Activated T-helper 2 cell treated with anti-CD3 and anti-CD28 coated beads, Interferon-gamma antibody, Interleukin-2, Interleukin-4, amounts not matched to agents 10 μg/mL and 5 μg/mL and 100 μg/mL, durations not matched to agents 14 hours and 24 hours and 36 hours (primary cell): ENCODE measurements at places on chromosomes 1 and 21. TPM values are rescaled to one million over a fixed set of nuclear protein-coding genes. Genes with fewer than 3 reads are reported as not detected.

DNA sequence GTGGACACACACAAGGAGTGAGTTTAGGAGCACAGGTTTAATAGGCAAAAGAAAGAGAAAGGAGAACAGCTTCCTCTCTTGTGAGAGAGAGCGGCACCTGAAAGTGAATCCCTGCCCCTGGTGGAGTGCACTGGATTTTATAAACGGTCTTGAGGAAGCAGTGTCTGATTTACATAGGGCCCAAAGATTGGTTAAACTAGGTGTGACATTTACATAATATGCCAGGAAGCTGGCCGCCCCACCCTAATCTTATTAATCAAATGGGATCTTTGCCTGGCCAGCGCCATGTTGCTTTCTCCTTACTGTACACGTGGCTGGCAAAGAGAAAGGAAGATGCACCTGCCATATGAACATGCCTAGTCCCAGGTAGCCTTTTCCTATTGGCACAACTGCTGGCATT is 38.7 kb downstream of the CFH start:
- H3K4me1 ChIP-seq, result no peaks in the 10 kb centered on the region
- no peak overlapping the region for H3K4me3 ChIP-seq
- H3K27ac ChIP-seq, result no peak overlapping the region
- no peaks in the 10 kb centered on the region for H3K27me3 ChIP-seq
- no peak for DNase-seq

DNA sequence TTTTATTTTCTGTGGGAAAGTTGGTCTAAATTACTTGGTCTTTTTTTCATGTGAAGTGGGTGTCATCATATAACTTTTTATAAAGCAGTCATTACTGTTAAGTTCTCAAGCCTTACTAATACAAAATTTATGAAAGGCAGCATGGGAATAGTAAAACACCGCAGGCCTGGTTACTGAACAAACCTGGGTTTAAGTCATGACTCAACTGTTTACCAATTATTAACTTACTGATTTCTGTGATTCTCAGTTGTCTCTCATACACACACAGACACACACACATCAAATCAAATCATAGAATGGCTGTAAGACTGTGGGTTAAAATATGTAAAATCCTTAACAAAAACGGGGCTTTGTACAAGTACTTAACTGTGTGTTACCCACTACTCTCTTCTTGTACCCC is 14.6 kb downstream of the MAEL start:
- no peak overlapping the region for H3K27ac ChIP-seq
- H3K4me3 ChIP-seq, result no peak overlapping the region
- H3K4me1 ChIP-seq, result peaks cover 14% of the 10 kb centered on the region
- H3K36me3 ChIP-seq, result no peaks in the 10 kb centered on the region
- DNase-seq, result no peak

- no peak for DNase-seq
- H3K36me3 ChIP-seq, result no peaks in the 10 kb centered on the region
- H3K4me3 ChIP-seq, result no peak overlapping the region
- no peaks in the 10 kb centered on the region for H3K27me3 ChIP-seq
- no peak overlapping the region for H3K27ac ChIP-seq
These were observed 26.7 kb downstream of the RNF223 start for GRCh38 chr1:1047407-1047806.

HHAT gene
- 0.43 and 0.57 TPM in 2 replicates for total RNA-seq

FMOD gene
- total RNA-seq, result 4.0 and 5.4 TPM in 2 replicates

OR6N1 gene
- not detected in 2 replicates for total RNA-seq
